Esophagus squamous epithelium (tissue), 5 donors: ENCODE measurements at places on chromosomes 7 and 10. TPM values are rescaled to one million over a fixed set of nuclear protein-coding genes. Genes with fewer than 3 reads are reported as not detected.

The TMEM236 gene
- total RNA-seq, result 0.04 TPM

DNA sequence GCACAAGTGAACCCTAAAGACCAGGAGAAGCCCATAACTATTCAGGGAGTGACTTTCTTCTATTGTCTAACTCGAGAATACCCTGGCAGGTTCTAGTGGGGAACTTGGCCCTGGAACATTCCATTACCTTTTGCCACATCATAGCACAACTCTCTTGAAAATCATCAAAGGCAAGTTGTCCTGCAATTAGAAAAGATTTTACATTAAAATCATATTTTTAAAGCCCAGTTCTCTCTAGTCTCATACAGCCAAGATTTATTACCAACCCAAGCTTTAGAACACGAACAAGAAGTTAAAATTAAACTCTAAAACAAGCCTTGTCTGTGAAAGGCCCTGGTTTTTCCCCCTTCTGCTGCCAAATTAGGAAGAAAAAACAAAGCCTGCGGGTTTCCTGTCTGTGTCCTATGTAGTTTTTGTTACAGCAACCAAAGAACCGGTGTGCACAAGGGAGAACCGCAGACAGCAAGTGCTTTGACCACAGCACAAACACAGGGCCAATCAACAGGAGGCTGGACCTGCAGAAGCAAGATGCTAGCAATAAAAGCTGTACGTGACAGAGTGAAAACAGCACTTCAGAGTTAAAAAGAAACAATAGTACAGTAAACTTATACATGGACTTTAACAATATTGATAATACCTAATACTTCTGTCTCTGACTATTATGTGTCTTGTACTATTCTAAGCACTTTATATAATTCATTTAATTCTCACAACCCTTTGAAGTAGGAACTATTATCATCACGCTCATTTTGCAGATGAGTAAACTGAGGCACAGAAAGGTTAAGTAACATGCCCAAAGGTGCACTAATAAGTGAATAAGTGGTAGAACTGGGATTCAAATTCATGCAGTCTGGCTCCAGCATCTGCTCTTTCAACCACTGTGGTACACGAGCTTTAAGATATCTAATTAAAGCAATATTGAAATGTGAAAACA lies 65.8 kb downstream of the STK17A start:
- H3K36me3 ChIP-seq, result no peaks in the 10 kb centered on the region
- no peaks in the 10 kb centered on the region for H3K27me3 ChIP-seq

DNA sequence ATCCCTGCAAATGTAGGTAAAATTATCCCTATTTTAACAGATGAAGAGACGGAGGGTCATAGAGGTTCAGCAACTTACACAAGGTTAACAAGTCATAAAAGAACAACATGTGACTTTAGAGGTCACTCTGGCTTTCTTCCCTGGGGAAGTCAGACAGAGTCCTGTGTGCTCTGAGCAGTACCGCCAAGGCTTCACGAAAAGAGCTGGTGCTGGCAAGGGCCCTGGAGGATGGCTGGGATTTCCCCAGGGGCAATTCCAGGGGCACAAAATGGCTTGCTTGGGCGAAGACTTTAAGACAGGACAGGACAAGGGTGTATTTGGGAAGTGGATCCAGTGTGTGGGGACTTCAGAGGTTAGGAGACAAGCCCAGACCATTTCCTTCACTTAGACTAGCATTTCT lies 144.1 kb downstream of the PIP4K2A start:
- H3K36me3 ChIP-seq, result no peaks in the 10 kb centered on the region
- no peaks in the 10 kb centered on the region for H3K27me3 ChIP-seq
- no peak overlapping the region for H3K27ac ChIP-seq
- no peaks in the 10 kb centered on the region for H3K4me1 ChIP-seq
- DNase-seq, result no peak

The RASA4 gene
- 5.5 TPM for total RNA-seq

- no peak overlapping the region for H3K4me3 ChIP-seq
- no peaks in the 10 kb centered on the region for H3K36me3 ChIP-seq
- H3K4me1 ChIP-seq, result peaks cover 31% of the 10 kb centered on the region
Observed at GRCh38 chr7:27201580-27202017, 1.7 kb upstream of the HOXA13 start.

DNA sequence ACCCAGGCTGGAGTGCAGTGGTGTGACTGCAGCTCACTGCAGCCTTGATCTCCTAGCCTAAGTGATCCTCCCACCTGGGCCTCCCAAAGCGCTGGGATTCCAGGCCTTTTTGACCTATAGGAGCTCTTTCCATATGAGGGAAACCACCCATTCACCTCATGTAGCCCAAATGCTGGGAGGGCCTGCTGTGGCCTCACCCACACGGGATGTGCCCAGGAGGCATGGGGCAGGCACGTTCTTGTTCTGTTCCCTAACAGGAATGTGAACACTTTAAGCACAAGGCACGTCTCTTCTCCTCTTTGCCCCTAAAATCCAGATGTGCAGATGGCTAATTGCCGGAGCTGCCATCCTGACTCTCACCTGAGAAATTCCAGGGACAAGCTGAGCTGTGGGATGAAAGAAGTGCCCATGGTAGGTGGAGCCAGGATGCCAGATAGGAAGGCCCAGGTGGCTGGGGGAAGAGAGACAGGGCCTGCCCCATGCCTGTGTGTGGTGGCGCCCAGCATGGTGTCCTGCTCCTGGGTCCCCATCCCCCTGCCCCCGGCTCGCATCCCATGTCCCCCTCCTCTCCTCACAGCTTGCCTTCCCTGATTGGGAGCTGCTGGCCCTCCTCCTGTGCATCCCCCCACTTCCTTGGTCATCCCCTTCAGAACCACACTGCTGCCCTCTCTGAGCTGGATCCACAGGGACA lies 17.3 kb downstream of the CAMK2B start:
- peaks cover 2% of the 10 kb centered on the region for H3K4me1 ChIP-seq
- H3K27ac ChIP-seq, result peak overlapping the region; percentile 63
- H3K27me3 ChIP-seq, result no peaks in the 10 kb centered on the region

The CYP3A4 gene
- not detected for total RNA-seq

The ZNF655 gene
- 102 TPM for total RNA-seq

GRCh38 chr7:91941450-91941849 lies 788 bp downstream of the AKAP9 start:
- H3K27me3 ChIP-seq, result no peaks in the 10 kb centered on the region
- H3K36me3 ChIP-seq, result no peaks in the 10 kb centered on the region
- peak overlapping the region; percentile 97 for H3K27ac ChIP-seq
- peak overlapping the region; percentile 85 for H3K4me3 ChIP-seq
- DNase-seq, result no peak

The HMX2 gene
- not detected for total RNA-seq

- no peaks in the 10 kb centered on the region for H3K36me3 ChIP-seq
- no peaks in the 10 kb centered on the region for H3K4me1 ChIP-seq
- H3K27me3 ChIP-seq, result no peaks in the 10 kb centered on the region
- no peak overlapping the region for H3K27ac ChIP-seq
Observed at GRCh38 chr10:131870411-131870810, 30.4 kb upstream of the PPP2R2D start.

The CYP2E1 gene
- total RNA-seq, result 7.8 TPM

The HOXA13 gene
- total RNA-seq, result not detected

The GPR85 gene
- total RNA-seq, result 0.19 TPM

- DNase-seq, result no peak
- peaks cover 11% of the 10 kb centered on the region for H3K4me1 ChIP-seq
- H3K27me3 ChIP-seq, result no peaks in the 10 kb centered on the region
- peak overlapping the region; percentile 23 for H3K27ac ChIP-seq
Observed at GRCh38 chr10:90930070-90930837, 9.4 kb upstream of the ANKRD1 start.

The APBB1IP gene
- total RNA-seq, result 5.5 TPM

GRCh38 chr7:70032649-70033048 lies 434.4 kb downstream of the AUTS2 start:
- H3K4me1 ChIP-seq, result no peaks in the 10 kb centered on the region
- no peak overlapping the region for H3K27ac ChIP-seq
- H3K27me3 ChIP-seq, result no peaks in the 10 kb centered on the region
- no peak for DNase-seq

- no peaks in the 10 kb centered on the region for H3K36me3 ChIP-seq
- no peak overlapping the region for H3K27ac ChIP-seq
- no peaks in the 10 kb centered on the region for H3K27me3 ChIP-seq
- DNase-seq, result no peak
Observed at GRCh38 chr10:11201911-11202310, 184.2 kb downstream of the CELF2 start.

The NAT16 gene
- not detected for total RNA-seq

DNA sequence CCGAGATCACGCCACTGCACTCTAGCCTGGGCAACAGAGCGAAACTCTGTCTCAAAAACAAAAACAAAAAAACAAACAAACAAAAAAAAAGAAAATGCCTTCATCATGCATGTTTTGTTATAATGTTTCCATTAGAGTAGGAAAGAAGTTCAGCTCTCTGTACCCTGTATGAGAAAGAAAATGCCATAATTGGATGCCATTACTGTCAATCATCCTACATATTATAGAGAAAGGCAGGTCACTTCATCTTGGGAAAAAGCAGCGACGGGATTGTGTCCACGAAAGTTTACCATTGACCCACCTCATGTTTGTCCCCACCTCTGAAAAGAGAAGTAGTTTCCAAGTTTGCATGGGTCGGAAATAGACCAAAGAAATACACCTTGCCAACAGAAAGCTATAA lies 33.8 kb downstream of the SEC61G start:
- DNase-seq, result no peak
- H3K27me3 ChIP-seq, result no peaks in the 10 kb centered on the region
- no peaks in the 10 kb centered on the region for H3K36me3 ChIP-seq
- no peaks in the 10 kb centered on the region for H3K4me1 ChIP-seq
- no peak overlapping the region for H3K27ac ChIP-seq

- no peaks in the 10 kb centered on the region for H3K27me3 ChIP-seq
- no peak for DNase-seq
- no peak overlapping the region for H3K4me3 ChIP-seq
- no peaks in the 10 kb centered on the region for H3K36me3 ChIP-seq
- H3K4me1 ChIP-seq, result peaks cover 44% of the 10 kb centered on the region
Observed at GRCh38 chr7:5689716-5690115, 91.7 kb downstream of the RNF216 start.

DNA sequence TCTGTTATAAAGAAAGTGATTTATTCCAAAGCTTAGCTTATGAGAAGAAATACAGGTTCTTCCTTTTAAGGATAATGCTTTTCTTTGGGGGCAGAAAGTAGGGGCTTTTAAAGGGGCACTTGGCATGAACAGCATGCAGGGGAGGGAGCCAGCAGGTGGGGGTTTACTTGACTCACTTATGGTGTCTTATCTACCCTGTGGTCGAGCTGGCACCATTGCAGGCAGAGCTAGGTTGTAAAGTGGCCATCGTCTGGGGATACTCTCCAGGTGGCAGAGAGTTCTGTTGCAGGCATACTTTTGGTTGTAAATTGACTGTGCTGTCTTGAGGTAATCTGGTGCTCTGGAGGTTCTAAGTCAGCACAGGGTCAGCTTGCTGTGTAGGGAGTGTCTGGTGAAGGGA lies 26.3 kb upstream of the IFRD1 start:
- H3K27ac ChIP-seq, result no peak overlapping the region
- no peak for DNase-seq
- no peak overlapping the region for H3K4me3 ChIP-seq
- H3K27me3 ChIP-seq, result no peaks in the 10 kb centered on the region
- no peaks in the 10 kb centered on the region for H3K36me3 ChIP-seq

DNA sequence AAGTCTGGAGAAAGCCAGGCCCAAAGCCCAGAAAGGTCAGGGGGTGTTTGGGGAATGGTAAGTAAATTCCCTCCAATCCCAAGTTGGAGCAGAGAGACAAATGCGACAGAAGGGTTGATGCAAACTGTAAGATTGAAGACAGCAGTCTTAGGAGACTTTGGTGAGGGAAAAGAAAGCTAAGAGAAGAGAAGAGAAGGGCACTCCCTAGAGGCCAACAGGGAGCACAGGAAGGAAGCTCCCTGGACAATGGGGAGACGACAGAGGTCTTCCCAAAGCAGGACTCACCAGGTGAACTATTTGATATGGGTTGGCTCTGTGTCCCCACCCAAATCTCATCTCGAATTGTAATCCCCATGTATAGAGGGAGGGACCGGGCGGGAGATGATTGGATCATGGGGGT lies 151.5 kb downstream of the KIF20B start:
- no peak overlapping the region for H3K4me3 ChIP-seq
- DNase-seq, result no peak
- H3K27me3 ChIP-seq, result no peaks in the 10 kb centered on the region
- no peak overlapping the region for H3K27ac ChIP-seq
- no peaks in the 10 kb centered on the region for H3K4me1 ChIP-seq
- no peaks in the 10 kb centered on the region for H3K36me3 ChIP-seq

DNA sequence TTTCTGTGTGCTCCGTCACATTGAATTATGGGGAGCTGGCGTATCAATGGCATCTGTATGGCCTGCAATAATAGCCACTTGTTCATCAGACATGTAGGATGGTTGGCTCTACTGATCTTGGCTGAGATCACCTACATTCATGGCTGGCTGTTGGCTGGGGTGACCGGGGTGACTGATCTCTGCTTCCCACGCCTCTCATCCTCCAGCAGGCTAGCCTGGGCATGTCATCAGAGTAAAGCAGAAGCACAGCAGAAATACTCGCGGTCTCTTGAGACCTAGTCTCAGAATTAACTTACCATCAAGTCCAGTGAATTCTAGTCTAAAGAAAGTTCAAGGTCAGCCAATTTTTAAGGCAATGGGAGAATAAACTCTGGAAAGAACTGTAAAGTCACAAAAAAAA lies 257.7 kb upstream of the GLI3 start:
- H3K4me1 ChIP-seq, result peaks cover 17% of the 10 kb centered on the region
- no peak overlapping the region for H3K4me3 ChIP-seq
- H3K27me3 ChIP-seq, result no peaks in the 10 kb centered on the region
- H3K36me3 ChIP-seq, result no peaks in the 10 kb centered on the region

The ASB4 gene
- total RNA-seq, result not detected

The CTAGE15 gene
- total RNA-seq, result not detected

The IKZF1 gene
- 5.9 TPM for total RNA-seq
